ENCODE measurements at places on chromosomes 5 and 9.

DNA sequence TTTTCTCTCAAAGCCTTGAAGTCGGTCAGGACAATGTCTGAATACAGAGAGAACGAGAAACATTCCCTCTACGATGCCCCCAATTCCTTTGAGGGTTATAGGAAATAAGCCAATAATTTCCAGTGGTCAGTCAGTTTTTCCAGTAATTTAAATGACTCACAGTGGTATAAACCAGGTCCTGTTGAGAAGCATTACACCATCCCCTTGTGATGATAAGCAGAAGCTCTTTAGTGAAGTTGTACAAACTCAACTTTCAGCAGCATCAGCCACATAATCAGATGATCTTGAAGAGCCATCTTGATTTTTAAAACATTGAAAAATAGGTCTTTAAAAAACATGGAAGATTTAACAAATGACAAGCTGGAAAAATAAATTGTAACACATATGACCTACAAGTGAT, 173.9 kb upstream of the ZNF462 start:
- no peak for DNase-seq

- DNase-seq = no peak
Observed at GRCh38 chr9:38345851-38346755, 46.4 kb upstream of the ALDH1B1 start.

GRCh38 chr5:107253246-107253645, 417.5 kb downstream of the EFNA5 start:
- DNase-seq = no peak

GRCh38 chr5:3601911-3602782, 6.5 kb downstream of the IRX1 start:
- DNase-seq = no peak

DNA sequence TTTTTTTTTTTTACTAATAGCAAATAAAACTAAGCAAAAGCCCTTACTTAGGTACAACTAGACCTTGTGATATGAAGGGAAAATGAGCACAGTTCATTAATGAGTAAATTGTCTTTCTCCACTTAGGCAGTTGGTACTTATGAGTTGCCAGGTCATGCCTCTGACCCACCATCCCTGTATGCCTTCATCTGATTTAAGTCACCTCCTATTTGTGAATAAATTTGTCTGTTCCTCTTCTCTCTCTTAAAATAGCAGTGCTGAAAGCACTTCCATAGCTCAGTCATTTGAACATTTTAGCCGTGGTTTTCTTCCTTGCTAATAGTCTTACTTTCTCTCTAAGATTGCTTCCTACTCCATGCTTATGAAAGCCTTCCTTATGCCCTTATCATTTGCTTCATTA, 61.4 kb downstream of the SLC44A1 start:
- DNase-seq = no peak

DNA sequence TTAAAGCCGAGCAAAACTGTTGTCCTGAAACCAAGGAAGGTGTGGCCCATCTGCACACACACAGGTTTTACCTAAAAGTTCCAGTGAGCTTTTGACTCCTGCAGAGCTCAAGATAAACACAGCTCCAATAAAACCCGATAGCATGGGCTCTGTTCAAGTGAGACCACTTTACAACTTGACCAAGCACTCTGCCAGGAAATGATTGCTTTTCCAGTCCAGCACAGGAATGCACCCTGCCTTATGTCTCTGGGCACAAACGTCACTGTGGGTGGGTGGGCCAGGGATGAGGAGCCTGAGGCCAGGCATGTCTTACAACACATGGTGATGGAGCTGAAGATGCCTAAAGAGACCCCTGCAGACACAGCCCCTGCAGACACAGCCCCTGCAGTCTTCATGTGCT, 115.3 kb downstream of the ROR2 start:
- DNase-seq = no peak

GRCh38 chr5:13478831-13479465, 465.5 kb downstream of the DNAH5 start:
- DNase-seq = no peak

Data from NK-92 treated with Interleukin-12 subunit alpha and Interleukin-12 subunit beta, amount 100 ng/mL, for 24 hours (cell line).